Osteocyte (in vitro differentiated cells): ENCODE measurements at places on chromosomes 7 and 10.

- DNase-seq = no peak
Measured at GRCh38 chr10:5751601-5752253, 61.5 kb downstream of the GDI2 start.

DNA sequence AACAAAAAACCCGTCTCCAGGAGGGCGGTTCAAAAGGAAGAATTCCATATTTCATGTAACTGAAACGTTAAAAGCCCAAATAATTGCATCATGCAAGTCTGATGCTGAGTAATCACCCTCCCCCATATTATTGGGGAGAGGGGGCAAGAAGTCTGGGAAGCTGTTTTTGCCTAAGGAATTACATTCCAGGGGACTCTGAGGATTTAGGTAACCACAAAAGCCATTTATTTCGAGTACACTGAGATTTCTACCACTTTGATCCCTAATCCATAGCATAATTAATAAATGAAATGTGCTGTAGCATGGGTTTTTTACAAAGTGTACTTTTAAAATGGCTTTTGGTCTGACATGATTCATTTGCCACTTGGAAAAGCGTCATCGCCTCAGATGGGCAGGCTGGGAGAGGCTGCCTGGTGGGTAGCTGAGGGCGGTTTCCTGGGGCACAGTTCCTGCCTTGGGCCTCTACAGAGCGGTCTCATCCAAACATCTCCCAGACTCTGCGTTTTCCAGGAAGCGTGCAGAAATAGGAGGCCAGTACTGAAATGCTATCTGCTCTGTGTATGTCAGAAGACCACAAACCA, 106.5 kb downstream of the TCF7L2 start:
- no peak for DNase-seq

DNA sequence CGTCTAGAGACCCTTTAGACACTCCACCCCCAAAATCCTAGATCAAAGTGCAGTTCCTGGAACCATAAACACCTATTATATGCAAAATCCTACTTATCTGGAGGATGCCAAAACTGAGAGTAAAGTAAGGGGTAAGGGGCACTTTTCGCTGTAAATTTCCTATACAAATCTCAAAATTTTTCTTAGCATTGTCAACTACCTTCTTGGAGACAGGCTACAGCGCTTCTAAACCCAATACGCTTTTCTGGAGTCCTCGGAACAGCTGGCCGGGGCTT, 10.4 kb downstream of the TWIST1 start:
- no peak for DNase-seq

DNA sequence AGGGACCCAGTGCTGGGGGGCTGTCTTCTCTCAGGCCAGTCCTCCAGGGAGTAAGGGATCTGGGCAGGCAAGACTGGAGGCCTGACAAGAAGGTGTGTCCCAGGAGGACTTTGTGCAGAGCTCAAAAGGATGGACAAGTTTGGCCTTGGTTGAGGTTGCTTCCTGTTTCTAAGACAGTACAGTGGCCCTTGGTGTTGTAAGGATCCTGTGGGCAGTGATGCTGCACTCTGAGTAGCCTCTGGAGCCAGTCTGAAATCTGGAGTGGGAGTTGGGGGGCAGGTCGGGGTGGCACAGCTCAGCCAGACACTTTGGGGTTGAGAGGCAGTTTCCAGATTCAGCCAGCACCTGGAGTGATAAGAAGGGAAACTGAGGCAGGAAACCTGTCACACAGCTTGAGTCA, 139.2 kb upstream of the ZMIZ1 start:
- DNase-seq = no peak

GRCh38 chr7:1709281-1709680, 39.2 kb downstream of the ELFN1 start:
- no peak for DNase-seq

- no peak for DNase-seq
Measured at GRCh38 chr7:43834463-43835251, 34.7 kb downstream of the MRPS24 start.

- DNase-seq = peak; percentile 57
Measured at GRCh38 chr10:104689547-104689946, 48.5 kb downstream of the SORCS3 start.

- no peak for DNase-seq
Measured at GRCh38 chr7:15280078-15280733, 281.6 kb downstream of the AGMO start.

GRCh38 chr7:451255-452225, 68.1 kb downstream of the PDGFA start:
- no peak for DNase-seq

- DNase-seq = no peak
Measured at GRCh38 chr7:139108266-139109187, 993 bp downstream of the ZC3HAV1 start.
